Left colon (tissue), 2 donors: ENCODE measurements at places on chromosomes 5 and 9. TPM values are rescaled to one million over a fixed set of nuclear protein-coding genes. Genes with fewer than 3 reads are reported as not detected.

- DNase-seq, result no peak
These were observed 9.5 kb downstream of the ARSK start for GRCh38 chr5:95564450-95564849.

GRCh38 chr5:56006094-56006493 is 11.3 kb upstream of the IL6ST start:
- no peak for DNase-seq

The FOXD4L4 gene
- 0.17 TPM for total RNA-seq

The CD72 gene
- total RNA-seq, result 2.2 TPM

GRCh38 chr5:109762821-109763220 is 73.1 kb downstream of the MAN2A1 start:
- DNase-seq, result no peak

GRCh38 chr5:139588962-139589361 is 27.8 kb downstream of the UBE2D2 start:
- DNase-seq, result no peak

DNA sequence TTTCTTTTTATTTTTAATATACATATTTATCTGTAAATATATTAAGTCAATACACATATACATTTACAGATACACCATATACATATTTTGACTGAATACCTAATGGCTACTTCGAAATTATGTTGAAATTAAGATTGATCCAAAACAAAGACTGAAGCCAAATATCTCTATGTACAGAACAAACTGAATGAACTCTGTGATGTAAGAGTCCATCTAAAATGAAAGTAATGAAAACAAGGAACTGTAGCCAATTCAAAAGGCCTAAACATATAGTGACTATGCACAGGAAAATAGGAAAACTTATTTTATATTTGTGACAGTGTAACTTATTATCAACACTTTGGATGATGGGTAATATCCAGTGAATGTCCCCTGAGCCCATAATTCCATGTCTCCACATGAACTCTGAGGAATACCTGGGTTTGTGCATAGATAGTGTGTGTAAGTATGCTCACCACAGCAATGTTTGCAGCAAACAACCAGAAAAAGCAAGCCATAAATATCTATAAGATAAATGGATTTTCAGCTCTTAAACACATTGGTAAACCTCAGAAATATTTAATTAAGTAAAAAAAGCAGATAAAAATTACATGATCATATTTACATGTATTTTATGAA is 517.2 kb upstream of the CDH6 start:
- DNase-seq, result no peak
